ENCODE measurements at places on chromosomes 6 and 20.

DNA sequence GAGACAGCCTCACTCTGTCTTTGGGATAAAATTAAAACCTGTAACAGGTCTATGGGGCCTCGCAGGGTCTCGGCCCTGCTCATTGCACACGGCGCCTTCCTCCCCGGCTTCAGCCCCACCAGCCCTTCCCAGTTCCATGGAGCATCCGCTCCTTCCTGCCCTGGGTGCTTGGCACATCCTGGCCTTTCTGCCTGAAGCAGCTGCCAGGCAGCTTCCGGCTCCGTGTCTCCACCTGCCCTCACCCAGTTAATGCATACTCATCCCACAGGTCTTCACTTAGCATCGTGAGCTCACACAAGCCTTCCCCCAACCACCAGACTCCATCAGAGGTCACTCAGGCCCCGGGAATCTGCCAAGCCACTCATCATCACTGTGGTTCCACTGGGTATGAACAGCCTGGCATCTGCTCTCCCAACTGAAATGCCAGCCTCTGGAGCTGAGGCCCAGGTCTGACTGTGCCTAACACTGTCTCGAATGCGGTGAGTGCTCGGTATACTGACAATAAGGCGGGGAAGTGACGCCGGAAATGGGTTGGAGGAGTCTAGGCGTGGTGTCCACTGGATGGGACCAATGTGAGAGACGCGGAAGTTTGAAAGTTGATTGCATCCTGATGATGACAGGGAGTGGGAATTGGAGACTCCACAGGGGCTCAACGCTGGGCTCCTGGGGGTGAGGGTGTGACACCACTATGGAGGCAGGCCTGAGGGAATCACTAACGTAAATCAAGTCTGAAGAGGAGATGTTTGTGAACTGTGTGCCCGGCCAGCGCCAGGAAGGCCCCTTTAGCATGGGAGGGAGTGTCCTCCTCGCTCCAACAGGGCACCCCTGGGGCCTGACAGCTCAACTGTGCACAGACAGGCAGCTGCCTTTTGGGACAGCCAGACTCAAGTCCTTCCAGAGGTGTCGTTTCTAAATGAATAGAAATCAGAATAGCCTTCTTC lies 245.8 kb downstream of the TTLL2 start:
- DNase-seq, result no peak

DNA sequence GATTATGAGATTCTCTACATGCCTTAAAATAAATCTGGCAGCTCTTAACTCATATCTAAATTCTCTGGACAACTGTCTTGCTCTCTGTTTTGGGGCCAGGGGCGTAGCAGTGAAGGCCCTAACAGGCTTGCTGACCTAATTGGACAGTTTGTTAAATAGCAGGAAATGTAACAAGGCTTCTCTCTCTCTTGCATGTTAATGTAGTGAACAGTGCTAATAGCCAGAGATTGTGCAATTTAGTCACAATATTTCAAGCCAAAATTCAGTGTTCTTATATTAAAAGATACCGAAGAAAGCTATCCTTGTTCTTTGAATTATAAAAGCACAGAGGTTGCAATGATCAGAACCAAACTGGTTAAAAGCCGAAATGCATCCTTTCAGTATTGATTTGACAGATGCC lies 3.0 kb downstream of the PPP1R3D start:
- no peak for DNase-seq

DNA sequence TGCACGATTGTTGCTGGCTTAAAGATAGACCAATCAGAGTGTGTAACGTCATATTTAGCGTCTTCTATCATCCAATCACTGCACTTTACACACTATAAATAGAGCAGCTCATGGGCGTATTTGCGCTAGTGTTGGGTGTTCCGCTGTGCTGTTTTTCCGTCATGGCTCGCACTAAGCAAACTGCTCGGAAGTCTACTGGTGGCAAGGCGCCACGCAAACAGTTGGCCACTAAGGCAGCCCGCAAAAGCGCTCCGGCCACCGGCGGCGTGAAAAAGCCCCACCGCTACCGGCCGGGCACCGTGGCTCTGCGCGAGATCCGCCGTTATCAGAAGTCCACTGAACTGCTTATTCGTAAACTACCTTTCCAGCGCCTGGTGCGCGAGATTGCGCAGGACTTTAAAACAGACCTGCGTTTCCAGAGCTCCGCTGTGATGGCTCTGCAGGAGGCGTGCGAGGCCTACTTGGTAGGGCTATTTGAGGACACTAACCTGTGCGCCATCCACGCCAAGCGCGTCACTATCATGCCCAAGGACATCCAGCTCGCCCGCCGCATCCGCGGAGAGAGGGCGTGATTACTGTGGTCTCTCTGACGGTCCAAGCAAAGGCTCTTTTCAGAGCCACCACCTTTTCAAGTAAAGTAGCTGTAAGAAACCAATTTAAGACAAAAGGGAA lies 57.9 kb downstream of the TRIM38 start:
- DNase-seq, result peak; percentile 93

- DNase-seq, result no peak
Measured at GRCh38 chr20:23631226-23631822, 6.4 kb downstream of the CST3 start.

DNA sequence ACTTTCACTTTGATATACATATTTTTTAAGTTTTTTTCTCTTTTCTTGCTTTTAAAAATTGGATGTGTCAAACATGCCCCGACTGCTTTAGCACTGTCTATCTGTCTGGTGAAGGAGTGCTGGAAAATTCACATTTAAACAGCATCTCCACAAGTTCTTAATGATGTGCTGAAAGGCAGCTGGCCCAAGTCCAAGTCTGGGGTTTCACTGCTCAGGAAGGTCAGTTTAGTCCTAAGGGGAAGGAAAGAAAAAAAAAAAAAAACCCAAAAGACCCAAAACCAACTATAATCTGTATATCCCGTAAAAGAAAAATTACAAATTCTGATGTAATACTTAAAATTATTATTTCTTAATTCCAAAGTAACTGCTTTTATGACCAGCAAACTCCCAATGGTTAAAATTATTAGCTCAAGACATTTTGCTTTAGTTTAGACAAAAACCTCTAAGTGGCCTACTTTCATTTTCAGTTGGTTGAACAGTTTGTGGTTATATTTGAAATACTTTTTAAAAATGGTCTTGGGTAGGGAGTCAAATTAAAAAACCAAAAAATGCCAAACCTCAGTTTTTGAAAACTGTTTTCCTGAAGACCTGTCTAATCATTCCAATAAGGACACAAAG lies 79.5 kb upstream of the PREP start:
- DNase-seq, result no peak

GRCh38 chr6:108578595-108579327 lies 18.0 kb downstream of the FOXO3 start:
- no peak for DNase-seq

GRCh38 chr20:41316602-41317545 lies 657 bp downstream of the ZHX3 start:
- DNase-seq, result no peak

DNA sequence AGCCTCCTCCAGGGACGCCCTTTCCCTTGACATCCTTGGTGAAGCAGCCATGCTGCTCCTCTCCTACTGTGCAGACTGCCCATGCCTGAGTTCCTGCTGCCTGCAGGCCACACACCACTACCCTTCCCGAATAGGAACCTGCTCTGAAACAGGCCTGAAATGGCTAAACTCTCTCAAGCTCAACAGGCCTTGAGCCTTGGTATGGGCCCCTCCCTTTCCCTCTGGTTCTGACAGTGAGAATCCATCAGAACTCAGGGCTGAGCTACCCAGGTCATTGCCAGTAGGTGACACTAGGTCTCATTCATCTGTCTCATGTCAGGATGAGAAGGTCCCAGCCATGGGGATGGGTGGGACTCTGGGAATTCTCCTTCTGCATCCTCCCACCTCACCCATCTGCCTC lies 25.7 kb downstream of the RAET1L start:
- DNase-seq, result no peak

DNA sequence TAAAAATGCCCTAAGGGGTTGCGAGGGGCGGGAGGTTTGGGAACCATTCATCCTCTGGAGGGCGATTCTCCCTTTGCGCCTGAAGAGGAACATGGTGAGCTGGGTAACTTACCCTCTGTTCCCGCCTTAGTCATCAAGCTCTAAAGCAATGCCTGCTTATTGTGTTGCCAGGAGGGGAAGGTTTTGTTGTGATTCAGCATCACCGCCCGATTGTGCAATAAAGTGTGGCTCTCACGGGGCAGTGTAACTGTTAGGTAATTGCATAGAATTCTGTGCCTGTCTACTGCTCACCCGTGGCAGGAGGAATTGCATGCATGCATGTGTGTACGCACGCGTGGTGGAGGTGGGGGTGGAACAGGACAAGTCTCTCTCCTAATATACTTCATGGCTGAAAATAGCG lies 95.5 kb upstream of the AGPAT4 start:
- DNase-seq, result no peak

DNA sequence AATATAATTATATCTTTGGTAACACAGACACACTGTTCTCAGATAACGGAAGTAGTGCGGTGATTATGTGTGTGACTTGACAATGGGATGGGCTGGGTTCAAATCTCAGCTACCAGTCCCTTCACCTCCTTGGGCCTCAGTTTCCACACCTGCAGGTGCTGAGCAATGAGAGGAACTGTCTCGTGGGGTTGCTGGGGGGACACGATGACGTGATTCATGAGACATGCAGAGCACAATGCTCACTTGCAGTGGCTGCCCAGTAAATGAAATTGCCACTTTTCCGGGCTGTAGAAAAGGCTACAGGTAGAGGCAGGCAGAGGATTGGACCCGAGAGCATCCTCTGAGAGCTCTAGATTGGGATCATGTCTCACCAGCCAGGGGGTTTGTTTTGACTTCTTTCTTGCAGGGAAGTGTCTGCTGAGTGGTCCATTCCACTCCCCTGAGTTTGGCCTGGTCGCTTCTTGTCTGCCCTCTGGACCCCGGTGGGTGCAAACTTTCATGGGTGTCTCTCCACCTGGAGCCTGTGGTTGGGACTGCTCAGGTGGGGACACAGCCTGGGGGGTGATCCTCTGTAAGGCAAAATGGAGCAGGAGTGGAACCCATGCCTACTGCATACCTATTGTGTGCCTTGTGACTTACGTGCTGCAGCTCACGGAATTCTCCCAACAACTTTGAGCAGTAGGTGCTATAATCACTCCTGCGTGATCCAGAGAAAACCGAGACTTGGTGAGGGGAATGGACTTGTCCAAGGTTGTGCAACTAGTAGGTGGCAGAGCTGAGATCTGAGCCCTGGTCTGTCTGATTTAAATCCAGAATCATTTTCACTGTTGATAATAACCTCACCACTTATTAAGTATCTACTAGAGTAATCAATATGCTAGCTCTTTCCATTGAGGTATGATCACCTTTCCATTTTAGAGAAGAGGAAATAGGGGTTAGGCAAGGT lies 147.2 kb downstream of the CEBPB start:
- no peak for DNase-seq

DNA sequence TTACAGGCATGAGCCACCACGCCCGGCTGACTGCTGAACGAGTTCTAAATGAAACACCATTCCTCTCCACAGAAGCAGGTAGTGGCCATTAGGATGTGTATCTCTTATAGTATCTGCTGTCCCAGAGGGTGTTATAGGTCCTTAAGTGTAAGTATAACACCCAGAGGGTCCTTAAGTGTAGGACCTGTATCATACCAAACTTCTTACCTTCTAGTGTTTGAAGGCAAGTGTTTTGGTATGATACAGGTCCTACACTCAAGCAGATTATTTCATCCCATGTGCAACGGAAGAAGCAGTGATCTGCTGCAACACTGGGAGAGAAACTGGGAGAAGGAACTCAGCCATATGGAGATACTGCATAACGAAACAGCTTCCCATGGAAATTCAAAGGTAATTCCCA lies 17.4 kb downstream of the BMP7 start:
- DNase-seq, result no peak

DNA sequence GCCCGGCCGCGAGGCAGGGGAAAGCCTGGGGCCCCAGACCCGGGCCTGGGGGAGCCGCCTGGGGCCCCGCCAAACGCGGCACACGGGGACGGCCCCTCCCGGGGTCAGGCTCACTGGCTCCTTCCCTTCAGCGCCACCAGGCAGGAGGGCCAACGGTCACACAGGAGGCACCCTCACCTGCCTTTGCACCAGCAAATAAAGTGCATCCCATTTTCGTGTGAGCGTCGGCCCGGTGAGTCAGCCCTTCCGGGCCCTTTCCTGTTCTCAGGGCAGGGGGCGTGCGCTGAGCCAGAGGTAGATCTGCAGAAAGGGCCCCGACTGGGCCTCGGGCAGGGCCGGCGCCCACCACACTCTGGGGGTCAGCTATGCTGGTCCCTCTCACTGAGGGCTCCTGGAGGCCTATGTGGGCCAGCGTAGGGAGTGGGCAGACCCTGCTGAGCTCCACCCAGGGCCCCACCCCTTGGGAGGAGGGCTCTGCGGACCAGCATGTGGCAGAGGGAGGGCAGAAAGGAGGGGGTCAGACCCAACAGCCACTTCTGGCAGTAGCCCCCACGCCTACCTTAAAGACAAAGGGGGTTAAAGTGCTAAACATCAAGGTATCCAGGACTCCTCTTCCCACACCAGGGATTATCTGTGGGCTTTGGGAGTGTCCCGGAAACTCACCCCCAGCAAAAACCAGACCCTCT lies 931 bp upstream of the UCKL1 start:
- DNase-seq, result no peak

DNA sequence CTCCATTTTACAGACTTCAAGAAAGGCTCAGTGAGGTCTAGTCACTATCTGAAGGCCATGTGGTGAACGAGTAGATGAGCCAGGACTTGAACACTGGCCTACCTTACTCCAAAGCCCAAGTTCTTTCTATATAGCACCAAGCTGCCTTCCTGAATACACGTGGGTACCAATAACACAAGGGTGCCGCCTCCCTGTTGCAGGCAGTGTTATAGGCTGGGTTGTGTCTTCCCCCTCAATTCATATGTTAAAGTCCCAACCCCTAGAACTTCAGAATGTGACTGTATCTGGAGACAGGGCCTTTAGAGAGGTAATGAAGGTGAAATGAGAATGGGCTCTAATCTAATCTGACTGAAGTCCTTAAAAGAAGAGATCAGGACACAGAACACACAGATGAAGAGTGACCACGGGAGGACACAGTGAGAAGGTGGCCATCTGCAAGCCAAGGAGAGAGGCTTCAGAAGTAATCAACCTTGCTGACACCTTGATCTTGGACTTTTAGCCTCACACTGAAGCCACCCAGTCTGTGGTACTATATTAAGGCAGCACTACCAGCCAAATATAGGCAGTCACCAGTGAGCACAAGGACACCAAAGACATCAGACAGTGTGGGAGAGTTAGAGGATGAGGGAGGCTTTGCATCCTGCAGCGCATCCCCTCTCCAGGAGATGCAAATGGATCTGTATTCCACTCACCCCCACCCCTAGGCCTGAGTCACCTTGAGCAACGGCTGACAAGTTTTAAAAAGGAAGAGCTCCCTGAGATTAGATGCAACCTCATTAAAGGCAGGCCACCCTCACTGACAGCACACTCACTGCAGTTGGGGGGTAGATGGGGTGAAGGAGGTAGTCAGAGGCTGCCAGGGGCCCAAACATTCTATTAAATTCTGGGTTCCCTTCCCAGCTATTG lies 40.9 kb upstream of the LYRM2 start:
- no peak for DNase-seq

- no peak for DNase-seq
Measured at GRCh38 chr6:160477901-160478300, 129.7 kb downstream of the SLC22A3 start.

DNA sequence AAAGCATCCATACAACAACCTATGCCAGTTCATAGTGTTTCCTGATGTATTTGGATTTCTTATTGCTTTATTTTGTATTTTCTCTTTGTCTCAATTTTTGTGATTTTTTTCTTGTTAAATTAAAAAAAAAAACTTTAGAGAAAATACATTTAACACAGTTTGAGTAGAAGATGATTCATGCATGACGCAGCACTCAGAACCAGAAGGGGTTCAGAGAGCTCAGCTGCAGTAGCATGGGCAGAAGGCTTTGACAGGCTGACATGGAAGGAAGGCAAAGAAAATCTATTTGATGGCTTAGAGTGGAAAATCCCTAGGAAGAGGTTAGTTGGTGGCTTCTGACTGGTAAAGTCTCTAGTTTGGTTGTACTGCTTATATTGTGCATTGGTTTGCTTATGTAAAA lies 207.2 kb upstream of the STXBP5 start:
- DNase-seq, result no peak
